ENCODE measurements at places on chromosomes 12 and 14.

GRCh38 chr14:95896498-95897135 is 20.0 kb downstream of the TUNAR start:
- DNase-seq, result no peak

DNA sequence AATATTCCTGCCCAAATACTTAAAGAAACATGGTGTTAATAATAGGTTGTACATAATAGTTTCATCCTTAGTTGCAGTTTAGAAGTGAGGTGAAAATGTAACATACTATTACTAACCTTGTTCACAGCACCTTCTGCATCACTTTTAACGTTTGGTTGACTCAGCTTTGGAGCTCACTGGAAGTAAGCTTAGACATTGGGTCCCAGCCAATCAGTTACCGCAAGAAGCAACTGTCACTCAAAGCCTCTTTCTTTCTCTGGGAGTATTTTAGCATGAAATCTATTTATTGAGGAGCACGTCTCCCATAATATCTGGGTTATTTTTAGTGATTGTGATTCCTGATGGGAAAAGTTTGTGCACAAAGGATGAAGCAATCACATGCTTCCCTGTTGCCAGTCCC is 472.6 kb downstream of the SNAPC1 start:
- DNase-seq, result no peak

DNA sequence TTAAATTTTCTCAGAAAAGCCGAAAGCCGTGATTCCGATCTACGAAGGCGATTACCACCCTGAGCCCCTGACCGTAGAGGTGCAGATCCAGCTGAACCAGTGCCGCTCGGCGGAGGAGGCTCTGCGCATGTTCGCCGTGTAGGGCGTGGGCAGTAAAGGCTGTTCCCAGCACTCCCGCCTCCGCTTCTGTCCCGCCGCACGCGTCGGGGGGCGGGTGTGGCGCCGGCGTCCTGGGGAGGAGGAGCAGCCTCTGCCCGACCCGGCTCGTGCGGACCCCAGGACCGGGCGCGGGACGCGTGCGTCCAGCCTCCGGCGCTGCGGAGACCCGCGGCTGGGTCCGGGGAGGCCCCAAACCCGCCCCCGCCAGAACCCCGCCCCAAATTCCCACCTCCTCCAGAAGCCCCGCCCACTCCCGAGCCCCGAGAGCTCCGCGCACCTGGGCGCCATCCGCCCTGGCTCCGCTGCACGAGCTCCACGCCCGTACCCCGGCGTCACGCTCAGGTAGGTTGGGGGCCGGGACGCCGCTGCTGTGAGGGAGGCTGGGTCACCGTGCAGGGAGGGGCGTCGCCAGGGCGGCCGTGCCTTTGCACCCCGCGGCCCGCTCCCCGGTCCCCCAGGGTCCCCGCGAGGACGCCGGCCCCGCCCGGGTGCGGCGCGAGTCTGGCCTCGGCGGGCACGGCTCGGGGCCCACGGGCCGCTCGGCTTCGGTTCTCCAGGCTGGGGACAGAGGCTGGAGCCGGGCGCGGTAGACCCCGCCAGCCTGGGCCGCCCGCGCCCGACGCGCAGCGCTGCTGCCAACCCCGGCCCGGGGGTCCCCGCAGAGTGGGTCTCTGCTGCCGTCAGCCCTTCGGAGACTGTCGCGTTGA is at the start of gene B3GNT4:
TSS of gene B3GNT4 (plus strand) at position 409 of the 866 bp plus-strand sequence. CDS start 910 bp downstream, outside the sequence.
- DNase-seq, result peak; percentile 53

GRCh38 chr12:66620026-66620425 is 58.9 kb downstream of the GRIP1 start:
- DNase-seq, result no peak

DNA sequence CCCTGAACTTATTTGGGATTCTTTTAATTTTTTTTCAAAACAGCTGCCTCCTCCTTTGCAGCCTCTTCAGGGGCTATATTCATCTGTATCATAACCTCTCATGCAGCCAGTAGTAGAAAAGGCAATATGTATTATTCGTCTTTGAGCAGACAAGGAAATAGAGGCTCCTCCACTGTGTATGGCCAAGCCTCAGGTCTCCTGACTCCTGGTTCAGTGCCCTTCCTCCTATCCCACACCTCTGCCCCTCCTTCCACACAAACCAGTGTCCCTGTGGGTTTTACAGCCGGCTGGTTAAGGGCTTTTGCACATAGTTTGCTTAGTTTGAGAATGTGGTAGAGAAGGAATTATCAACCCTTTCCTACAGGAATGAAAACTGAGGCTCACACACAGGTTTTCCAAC is 8.8 kb upstream of the ACVRL1 start:
- DNase-seq, result no peak

DNA sequence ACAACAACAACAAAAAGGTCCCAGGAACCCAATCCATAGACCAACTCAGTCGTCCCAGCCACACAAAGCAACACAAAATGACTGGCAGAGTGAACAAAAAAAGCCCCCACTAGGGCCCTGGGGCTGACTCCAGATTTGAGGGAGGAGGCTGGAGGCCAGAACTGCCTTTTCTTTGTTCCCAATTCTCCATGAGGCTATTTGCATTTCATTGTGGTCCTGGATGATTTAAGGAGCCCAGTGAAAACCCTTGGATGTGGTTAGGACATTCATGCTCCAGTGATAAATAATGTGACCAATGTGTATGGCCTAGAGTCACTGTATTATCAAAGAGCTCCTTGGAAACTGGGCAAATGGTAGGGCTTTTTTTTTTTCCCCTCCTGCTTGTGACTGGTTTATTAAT is 192.9 kb downstream of the NUAK1 start:
- no peak for DNase-seq

GRCh38 chr12:12807970-12808702 is 5.0 kb upstream of the DDX47 start:
- no peak for DNase-seq

DNA sequence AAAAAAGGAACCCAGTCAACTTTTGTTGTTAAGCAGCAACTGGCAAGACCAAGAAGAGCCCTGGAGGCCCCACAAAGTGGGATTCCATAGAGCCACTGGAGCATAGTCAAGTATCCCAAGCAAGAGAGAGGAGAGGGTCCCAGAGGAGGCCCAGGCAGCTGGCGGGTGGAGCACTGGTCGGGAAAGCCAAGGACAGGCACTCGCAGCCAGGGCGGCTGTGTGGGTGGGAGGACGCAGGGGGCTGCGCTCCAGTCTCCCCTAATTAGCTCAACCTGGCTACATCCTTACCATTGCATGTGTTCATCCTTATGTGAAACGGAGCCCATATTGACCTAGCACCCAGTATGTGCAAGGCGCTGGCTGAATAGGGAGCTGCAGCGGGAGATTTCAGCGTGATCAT is 18.3 kb upstream of the ZFP36L1 start:
- no peak for DNase-seq
